Iris pigment epithelial cell (primary cell): ENCODE measurements at places on chromosomes 5 and 9.

- peak; percentile 39 for DNase-seq
Observed at GRCh38 chr5:139908749-139909148, 113.1 kb downstream of the PSD2 start.

GRCh38 chr5:150246429-150246828 lies 43.1 kb downstream of the CAMK2A start:
- DNase-seq: no peak

DNA sequence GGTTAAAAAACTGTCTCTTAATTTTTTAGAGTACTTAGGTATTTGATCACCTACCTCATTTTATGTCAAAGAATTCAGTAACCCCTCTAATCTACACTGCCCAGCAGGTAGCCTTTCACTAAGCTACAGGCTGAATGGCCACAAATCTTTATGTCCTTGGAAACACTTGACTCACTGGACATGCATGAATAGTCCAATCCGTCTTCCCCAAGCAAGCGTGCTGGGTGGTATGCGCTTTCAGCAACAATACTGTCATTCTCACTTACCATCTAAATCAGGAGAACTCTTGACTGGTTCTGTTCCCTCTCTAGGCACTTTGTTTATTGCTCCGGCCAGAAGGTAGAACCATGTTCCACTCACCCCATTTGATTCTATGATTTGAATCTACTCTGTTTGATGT lies 73.1 kb downstream of the TRPM3 start:
- DNase-seq: peak; percentile 2

DNA sequence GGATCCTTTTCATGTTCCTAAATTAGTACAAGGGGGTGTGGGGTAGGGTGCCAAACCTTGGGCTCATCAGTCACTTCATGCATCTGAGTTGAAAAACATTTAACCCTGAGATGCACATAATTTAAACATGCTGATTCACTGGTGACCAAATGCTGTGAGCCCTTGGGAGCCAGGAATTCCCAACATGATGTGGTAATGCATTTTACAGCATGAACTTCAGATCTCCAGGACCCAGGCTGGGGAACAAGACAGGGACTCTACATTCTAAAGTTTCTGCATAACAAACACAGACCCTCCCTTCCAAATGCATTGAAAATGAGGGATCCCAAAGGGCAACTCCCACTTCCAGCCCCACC lies 322.2 kb downstream of the NDUFS4 start:
- DNase-seq: peak; percentile 23

GRCh38 chr5:14706615-14707021 lies 42.1 kb downstream of the OTULIN start:
- peak; percentile 79 for DNase-seq

DNA sequence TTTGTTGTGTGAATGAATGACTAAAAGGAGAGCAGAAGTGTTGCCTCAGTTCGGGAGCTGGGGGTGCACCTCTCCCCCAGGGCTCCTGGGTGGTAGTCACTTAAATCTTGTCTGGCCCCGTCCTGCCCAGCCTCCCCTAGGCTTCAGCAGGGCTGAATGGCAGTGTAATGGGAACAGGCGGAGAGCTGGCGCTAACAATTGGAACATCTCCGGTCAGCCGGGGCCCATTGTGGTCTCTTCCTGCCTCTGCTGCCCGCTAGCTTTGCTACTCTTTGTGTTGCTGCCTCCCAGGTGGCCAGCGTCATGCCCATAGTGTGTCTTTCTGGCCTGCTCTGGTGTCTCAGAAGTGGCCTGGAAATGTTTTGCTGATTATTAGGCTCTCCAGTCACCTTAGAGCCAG lies 62.3 kb downstream of the RGS3 start:
- DNase-seq: no peak

GRCh38 chr5:151881621-151882225 lies 42.9 kb downstream of the GLRA1 start:
- DNase-seq: no peak

DNA sequence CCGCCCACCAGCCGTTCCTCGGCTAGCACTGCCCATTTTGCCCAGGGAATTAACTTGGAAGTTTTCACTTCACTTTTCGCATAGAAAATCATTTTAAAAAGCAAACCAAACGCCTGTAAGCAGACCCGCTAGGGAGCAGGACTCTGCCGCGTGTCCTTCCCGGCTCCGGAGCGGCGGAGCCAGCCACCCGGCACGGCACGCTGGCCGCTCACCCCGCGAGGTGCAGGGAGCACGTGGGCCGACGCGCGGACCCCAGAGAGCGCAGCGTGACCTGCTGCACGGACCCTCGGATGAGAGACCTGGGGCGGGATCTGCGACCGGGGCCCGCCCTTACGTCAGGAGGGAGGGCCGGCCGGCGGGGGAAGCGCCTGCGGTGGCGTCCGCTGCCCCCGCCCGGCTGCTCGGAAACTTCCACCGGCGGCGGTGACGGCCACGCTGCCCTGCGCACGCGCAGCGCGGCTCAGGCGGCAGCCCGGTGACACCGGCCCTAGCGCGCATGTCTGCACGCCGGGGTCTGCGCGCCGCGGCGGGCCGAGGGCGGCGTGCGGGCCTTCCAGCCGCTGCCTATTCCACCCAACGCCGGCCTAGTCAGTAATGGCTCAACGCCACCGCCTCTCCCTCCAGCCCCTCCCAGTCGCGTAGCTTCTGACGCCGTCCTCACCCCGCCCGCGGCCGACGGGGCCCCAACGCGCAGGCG lies 507 bp upstream of the TENT4A start:
- DNase-seq: peak; percentile 95

DNA sequence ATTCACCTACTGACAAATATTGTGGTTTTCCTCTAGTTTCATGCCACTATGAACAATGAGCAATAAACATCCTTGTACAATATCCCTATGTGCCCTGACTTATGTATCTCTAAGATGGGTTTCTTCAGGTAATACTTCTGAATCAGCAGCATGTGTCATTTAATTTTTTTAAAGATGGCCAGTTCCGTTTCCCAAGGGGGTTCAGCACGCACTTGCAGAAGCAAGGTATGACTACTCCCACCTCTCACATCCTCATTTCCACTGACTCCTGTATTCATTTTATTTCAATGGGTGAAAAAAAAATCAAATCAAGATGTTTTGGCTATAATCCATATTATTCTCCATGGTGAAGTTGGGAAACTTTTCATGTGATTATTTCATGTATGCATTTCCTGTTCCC lies 14.7 kb upstream of the ADAMTS19 start:
- no peak for DNase-seq
